Left cardiac atrium (tissue), 4 donors: ENCODE measurements at places on chromosomes 16 and 17. TPM values are rescaled to one million over a fixed set of nuclear protein-coding genes. Genes with fewer than 3 reads are reported as not detected.

Gene TBC1D28
- total RNA-seq: not detected

Gene BRIP1
- total RNA-seq: 0.10 TPM

Gene ZACN
- not detected for total RNA-seq

Gene EME1
- total RNA-seq: 0.24 TPM

Gene TMEM219
- 78.8 TPM for total RNA-seq

Gene NACA2
- total RNA-seq: not detected
